ENCODE measurements at places on chromosomes 5 and 9.
A peak's percentile ranks its signal among the peaks of the same experiment; 100 is the strongest.

GRCh38 chr9:1709347-1709746 is 305.8 kb upstream of the SMARCA2 start:
- DNase-seq, result peak; percentile 18

DNA sequence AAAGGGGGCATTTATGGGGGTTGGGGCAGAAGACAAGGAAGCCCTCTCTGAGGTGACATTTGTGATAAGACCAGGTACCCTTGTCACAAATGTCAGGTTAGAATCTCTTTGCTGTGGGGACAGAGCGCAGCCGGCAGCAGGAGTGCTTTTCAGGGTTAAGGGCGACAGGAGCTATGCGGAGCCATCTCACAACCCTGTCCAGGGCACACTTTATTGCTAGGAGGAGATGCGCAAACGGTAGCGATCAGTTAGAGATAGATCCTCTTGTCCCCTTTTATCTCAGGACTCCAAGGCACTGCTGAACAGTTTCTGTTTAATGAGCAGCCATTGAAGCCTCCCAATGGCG is 438 bp upstream of the LAMC3 start:
- no peak for DNase-seq

- DNase-seq, result peak; percentile 46
Measured at GRCh38 chr5:53035868-53036381, 46.8 kb downstream of the ITGA2 start.

DNA sequence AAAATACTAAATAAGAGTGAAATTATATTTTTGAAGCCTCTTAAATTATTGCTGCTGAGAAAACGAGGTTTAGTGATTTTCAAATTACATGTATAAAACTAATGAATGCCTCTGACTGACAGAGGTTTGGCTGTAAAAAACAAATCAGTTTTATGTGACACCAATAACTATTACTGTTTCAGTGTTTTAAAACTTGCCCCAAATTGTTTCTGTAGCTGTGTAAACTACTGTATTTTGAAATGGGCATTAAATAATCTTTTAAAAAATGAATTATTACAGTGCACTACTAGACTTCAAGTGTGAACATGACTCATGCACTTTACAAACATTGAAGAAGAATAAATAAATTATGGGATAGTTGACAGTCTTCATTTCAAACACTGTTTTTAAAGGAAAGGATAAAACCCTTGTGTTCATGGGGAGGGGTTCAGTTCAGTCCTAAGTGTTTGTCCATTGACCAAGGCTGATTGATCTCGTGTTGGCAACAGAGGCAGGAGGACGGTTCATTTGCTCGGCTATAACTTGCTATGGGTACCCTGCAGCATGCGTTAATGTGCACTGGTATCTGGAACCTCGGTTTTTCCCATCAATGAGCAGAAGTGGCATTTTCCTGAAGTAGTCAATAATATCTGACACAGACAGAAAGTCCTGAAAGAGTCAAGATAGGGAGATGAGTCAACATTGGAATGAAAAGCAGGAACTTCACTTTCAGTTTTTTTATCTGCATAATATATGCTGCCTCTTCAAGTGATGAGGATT is 15.6 kb downstream of the C5orf58 start:
- DNase-seq, result no peak
